WERI-Rb-1 (cell line): ENCODE measurements at places on chromosomes 12 and 14.

GRCh38 chr12:11059784-11060183 is 2.3 kb downstream of the TAS2R46 start:
- DNase-seq = no peak

GRCh38 chr14:32980902-32981501 is 42.3 kb downstream of the NPAS3 start:
- DNase-seq = no peak

- no peak for DNase-seq
Observed at GRCh38 chr12:31491841-31492598, 98.9 kb downstream of the DENND5B start.

- no peak for DNase-seq
Observed at GRCh38 chr12:6154730-6155459, 30.4 kb upstream of the VWF start.

DNA sequence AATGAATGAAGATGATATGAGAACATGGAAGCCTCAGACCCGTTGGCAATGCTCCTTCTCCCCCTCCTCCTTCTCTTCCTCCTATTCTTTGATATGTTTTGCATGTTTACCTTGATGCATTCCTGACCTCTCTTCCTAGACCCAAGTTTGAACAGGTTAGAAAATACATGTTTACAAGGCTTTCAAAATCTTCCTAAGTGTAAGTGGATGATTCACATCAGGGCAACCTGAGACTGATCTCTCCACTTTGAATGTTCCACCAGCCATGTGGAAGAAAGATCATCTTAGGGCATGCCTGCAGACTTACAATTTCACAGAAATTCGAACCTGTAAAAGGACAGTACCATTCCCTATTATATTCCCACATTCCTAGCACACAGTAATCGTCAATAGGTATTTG is 18.0 kb upstream of the LDHB start:
- DNase-seq = no peak

DNA sequence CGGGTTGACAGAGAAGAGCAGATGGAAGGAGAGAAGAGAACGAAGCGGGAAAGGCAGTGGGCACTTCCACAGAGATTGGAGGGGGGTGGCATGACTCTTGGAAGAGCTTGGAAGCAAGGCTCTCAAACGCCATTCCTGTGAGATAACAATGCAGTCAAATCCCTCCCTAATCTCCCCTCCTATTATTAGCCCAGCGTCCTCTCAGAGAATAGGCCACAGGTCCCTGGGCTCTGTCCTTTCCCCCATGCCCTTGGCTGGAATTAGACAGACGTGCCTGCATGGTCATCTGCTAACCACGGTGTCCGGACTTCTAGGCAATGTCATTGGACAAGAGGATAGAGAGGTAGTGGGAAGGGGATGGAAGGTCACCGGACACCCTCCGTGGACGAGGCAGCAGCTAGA is 8.0 kb upstream of the MYH7 start:
- DNase-seq = peak; percentile 69

DNA sequence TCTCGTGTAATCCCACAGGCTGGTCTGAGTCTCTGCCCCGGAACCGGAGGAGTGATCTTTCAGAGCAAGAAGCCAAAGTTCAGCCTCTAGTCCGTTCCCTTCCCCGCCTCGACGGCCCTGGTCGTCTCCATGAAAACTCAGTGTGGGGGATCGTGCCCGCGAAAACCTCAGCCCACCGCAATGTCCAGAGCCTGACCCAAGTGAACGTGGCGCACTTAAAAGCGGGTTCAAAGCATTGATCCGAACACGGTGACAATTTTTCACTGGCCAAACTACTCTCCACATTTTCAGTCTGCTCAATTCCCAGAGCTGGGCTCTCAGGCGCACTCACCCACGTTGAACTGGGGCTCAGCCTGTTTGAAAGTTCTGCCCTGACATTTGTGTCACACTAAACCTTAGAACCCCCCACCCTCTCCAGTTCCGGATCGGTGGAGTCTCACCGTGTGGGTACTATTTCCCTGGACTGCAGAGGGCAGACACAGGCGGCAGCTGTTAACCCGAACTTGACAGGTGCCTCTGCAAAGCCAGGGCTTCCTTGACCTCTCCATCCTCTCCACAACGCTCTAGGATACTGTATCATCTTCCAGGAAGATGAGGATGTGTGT is 886 bp upstream of the PRICKLE1 start:
- DNase-seq = peak; percentile 50

DNA sequence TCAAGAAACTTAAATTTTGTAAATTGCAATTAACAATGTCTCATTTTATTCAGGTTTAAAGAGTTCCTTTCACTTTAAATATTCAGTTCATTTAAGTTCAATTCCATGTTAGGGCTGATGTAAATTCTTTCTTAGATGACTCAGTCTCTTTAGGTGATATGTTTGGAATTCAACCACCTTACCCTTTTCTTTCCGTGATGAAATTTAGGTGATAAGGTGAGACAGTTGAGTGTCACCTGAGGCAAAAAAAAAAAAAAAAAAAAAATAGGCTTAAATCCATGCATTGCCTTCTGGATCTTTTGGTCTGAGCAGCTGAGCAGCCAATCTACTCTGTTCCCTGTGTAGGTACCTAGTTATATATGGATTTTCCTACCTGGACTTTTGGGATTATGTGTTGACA is 299.5 kb downstream of the DAD1 start:
- DNase-seq = no peak

DNA sequence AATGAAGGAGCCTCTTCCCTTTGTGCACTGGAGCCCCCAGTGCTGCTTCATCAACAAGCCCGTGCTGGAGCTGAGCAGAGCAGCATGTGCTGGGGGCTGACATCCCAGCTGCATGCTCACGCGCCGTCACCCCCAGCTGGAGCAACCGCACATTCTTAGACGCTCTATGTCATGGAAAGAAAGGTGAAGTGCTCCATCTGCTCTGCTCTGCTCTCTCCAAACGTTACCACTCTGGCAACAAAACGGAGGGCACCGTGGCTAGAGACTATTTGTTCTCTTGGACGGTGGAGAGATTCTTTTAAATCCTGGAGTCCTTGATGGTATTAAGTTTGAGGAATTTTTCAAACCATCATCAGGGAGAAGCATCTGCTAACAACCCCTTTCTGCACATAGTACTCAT is 208.4 kb downstream of the C12orf75 start:
- no peak for DNase-seq

DNA sequence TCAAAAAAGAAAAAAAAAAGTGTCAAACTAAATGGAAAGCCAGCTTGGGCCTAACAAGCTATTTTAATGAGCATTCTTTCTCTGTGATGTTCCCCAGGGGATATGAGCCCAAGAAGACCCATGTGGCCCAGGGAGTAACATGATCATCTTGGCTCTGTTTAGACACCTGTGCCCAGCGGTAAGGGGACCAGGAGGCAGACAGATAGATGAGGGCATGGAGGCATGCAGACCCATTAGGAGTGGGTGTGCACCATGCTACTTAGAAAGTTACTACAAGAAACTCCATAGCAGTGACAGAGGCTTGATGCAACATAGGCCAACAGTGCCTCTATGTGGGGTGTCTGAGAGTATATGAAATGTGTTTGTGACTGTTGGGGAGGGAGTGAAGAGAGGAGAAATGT is 3.1 kb upstream of the CREBL2 start:
- no peak for DNase-seq

DNA sequence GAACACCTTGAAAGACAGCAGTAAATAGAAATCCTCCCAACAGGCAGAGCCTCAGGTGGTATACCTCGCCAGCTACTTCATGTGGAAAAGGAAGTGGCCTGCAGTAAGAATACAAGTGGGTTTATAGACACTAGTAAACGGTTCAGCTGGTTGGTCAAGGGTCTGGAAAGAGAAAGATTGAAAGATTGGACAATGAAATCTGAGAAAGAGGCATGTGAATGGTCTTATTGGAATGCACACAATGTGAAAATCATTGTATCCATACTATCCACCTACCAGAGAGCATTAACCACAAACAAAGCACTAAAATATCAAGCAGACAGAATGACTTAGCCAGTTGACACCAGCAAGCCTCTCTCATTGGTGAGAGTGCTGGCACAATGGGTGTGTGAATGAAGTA is 98.2 kb downstream of the SSPN start:
- DNase-seq = no peak

DNA sequence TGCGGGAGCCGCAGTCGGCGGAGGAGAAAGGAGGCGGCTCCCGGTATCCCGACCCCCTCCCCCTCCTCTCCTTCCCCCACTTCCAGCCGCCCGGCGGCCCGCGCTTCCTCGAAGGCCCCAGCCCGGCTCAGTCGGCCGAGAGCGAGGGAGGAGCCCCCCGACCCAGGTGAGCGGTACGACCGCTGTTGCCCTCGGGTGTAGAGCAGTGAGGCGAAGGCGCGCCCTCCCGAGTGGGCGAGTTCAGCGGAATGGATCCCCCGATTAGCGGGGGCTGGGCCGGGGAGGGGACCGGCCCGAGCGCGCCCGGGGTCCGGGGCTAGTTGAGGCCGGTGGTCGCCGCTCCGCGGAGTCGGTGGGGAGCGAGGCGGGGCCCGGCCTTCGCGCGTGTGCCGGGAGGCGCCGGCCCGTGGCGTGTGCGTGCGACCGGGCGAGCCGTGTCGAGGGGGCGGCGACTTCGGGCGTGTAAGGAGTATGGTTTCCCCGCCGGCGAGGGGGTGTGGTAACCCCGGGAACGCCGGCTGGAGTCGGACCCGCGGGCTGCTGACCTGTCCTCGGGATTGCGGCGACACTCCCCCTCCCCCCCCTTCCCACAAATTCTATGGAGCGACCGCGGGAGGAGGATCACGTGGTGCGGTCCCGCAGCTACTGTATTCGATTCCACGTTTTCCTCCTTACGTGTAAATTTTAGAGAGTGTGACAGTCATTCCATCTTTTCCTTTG is 501 bp downstream of the RIMKLB start:
- DNase-seq = peak; percentile 68

- no peak for DNase-seq
Observed at GRCh38 chr12:121693155-121693687, 19.3 kb upstream of the TMEM120B start.

DNA sequence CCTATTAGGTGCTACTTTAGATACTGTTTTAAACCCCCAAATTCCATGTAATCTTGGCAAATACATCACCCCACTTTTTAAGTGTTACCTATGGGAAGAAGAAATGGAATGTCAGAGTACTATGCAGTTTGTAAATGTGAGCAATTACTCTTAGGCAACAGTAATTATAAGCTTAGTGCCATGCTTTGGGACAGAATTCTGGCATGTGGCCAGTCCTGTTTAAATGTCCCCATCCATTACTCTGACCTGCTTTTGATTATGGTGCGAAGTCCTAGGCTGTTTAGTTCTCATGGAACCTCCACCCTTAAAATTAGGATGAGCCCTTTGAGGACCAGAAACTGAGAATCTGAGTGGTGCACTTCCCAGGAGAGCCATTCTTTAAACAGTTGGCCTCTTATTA is 321.4 kb upstream of the RGS6 start:
- DNase-seq = no peak
